ACHN (cell line): ENCODE measurements at places on chromosomes 7 and 10.

- peak; percentile 30 for DNase-seq
Observed at GRCh38 chr10:103238506-103239252, 7.0 kb upstream of the RPEL1 start.

DNA sequence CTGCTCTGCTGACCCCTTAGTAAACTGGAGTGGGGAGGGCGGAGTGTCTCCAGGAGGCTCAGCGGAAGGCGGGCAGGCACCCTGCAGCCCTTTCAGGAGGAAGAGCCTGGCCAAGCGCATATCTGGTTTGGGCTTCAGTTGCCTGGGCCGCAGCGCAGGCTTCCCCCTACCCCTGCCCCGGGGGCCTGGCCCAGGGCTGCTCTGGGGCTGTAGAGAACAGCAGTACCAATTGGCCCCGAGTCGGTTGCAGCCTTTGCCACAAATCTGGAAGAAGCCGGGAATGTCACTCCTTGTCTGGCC is 28.1 kb upstream of the JAKMIP3 start:
- no peak for DNase-seq

DNA sequence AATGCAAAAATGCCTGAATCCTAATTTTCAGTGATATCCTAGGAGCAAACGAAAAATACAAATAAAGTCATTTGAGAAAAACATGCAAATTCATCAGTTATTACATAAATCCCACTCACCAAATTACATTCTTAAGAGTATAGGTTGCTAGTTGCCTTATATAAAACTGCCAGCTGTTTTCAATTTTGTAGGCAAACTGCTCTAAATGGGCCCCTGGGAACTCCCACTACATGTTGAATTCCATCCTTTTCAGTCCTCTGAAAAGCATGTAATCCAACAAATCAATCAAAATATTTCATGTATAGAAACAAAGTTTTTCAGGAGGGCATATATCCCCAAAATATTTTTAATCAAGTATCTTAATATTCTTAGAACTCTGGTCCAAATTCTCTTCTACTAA is 2.1 kb upstream of the JMJD1C start:
- DNase-seq: no peak

- no peak for DNase-seq
Observed at GRCh38 chr10:119233821-119234220, 26.4 kb downstream of the GRK5 start.

GRCh38 chr10:95268438-95268837 is 22.4 kb downstream of the PDLIM1 start:
- no peak for DNase-seq

DNA sequence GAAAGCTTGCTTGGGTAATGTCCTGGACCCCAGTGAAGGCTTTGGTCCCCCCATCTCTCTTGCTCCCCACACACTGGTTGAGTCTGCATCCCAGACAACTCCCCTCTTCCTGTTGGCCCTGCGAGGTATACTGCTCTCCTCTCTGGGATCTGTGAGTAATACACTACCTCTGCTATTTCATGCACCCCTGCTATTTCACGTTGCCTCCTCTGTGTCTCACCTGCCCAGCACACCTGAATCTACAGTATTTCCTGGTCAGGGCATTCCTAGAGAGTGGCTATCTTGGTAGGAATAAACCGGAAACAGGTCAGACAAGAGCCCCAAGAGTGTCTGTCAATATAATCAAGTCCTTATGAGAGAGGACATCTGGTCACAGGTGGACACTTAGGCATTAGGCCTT is 114.3 kb upstream of the ODAD2 start:
- no peak for DNase-seq

DNA sequence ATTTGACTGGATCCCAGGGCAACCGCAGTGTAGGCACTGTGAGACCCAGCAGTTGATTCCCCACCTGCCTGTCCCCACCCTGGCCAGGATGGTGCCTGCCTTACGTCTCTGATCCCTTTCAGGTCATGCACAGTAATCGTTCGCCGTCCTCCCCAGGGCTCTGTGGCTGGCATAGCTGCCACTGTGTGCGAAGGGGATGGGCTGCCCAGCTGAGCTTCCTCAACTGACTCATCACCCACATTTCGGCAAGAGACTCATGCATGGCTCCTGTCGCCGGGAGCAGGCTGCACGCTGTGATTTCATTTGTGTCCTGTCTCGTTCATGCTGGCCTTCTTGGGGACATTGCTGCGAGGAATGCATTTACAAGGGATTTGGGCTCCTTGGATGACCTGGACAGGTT is 252.4 kb downstream of the KLF6 start:
- DNase-seq: peak; percentile 78
